ENCODE measurements at places on chromosomes 13 and 19.

DNA sequence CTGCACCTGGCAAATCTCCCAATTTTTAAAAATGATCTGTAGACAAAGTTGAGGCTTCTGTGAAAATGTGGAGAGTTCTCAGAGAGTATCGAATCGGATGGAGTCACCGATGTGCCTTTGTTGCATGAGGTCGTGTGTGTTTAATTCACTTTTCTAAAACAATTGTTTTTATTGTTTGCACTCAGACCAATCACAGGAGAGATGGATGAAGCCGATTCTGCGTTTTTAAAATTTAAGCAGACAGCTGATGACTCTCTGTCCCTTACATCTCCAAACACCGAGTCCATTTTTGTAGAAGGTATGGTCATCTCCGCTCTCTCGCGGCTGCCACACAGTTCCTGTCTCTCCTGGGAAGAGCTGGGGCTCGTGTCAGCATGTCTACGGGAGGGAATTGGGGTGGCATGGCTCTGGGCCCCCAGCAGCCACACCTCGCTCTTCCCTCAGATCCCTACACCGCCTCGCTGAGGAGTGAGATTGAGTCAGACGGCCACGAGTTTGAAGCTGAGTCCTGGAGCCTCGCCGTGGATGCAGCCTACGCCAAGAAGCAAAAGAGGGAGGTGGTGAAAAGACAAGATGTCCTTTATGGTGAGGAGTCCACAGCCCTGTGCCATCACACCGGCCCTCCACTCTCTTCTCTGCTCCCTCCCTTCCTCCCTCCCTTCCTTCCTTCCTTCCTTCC is 47.2 kb downstream of the PEX11G start:
- no peak for DNase-seq

DNA sequence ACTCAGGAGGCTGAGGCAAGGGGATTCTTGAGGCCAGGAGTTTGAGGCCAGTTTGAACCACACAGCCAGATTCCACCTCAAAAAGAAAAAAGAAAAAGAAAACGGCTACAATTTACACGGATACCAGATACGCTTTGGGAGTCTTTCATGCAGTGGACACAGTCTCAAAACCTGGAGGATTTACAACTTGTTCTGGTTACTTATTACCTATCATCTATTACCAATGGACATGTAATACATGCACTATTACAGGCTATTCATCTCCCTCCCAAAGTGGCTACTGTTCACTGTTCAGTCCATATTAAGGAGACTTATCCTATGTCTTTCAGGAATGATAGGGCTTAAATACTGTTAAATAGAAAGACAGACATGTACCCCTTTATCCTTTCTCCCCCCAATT is 33.3 kb downstream of the ZNF823 start:
- DNase-seq, result no peak

GRCh38 chr19:15331419-15332310 is 674 bp downstream of the BRD4 start:
- DNase-seq, result no peak

GRCh38 chr13:74070065-74070464 is 64.1 kb downstream of the KLF12 start:
- DNase-seq, result no peak

DNA sequence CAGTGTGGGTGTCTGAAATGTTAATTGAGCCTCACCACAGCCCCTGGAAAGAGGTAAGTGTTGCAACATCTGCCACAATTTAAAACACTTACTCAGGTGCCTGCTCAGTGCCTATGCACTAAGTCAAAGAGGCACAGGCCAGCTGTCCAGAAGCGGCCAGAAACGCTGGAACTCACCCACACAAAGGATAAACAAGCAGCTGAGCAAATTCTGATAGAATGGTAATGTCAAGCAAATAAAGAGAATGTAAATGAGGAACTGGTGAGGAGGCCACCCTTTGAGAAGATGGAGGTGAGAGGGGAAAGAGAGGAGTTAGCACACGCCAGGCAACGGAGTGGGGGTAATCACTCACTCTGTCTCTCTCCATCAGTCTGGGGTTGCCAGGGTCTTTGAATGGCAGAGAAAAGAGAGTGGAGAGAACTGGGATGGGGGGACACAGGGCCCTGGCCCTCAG is 67.7 kb upstream of the SERP2 start:
- no peak for DNase-seq

DNA sequence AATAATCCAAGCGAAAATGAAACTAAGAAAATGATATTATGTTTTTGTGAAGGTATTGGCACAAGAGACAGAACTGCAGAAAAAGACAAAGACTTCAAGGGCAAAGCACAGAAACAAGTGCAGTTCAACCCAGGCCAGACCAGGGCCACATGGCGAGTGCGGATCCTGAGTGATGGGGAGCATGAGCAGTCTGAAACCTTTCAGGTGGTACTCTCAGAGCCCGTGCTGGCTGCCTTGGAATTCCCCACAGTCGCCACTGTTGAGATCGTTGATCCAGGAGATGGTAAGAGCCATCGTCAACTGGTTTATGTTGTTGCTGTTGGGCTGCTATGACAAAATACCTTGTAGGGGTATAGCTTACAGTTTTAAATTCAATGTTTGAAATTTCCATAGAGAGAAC is 82.6 kb downstream of the FREM2 start:
- DNase-seq, result no peak

DNA sequence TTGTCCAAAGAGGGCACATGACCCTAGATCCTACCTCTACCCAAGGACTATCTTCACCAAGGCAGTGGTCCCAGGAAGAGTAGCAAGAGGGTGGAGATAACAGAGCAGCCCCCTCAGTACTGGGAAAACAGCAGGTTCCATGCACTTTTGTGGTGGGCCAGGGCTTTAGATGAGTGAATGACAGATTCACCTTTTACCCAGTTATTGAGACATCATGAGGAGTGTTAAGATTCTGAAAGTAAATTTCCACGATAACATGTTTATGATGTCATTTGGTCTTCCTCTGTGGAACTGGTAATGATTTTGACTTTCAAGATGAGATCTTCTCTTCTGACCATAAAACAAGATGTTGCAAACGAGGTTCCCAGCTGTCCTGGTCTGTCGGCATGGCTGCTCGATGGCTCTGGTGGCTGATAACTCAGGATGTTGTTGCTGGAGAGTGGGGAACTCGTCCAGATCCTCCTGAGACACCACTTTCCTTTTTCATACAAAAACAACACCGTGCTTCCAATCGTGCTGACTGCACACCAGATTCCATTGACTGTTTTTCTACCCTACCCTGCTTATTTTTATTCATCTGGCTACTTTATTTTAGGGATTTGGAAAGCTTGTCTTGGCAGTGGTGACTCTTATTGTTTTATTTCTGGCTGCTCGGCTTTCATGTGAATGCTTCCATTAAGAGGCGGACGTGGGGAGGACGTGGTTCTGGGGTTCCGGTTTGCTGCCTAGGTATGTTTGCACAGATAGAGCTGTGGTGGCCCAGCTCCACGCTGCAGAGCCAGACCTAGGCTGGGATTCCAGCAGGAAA is 88.5 kb downstream of the LRCH1 start:
- no peak for DNase-seq

- no peak for DNase-seq
These were observed 17.0 kb upstream of the COX7A1 start for GRCh38 chr19:36169084-36169760.

DNA sequence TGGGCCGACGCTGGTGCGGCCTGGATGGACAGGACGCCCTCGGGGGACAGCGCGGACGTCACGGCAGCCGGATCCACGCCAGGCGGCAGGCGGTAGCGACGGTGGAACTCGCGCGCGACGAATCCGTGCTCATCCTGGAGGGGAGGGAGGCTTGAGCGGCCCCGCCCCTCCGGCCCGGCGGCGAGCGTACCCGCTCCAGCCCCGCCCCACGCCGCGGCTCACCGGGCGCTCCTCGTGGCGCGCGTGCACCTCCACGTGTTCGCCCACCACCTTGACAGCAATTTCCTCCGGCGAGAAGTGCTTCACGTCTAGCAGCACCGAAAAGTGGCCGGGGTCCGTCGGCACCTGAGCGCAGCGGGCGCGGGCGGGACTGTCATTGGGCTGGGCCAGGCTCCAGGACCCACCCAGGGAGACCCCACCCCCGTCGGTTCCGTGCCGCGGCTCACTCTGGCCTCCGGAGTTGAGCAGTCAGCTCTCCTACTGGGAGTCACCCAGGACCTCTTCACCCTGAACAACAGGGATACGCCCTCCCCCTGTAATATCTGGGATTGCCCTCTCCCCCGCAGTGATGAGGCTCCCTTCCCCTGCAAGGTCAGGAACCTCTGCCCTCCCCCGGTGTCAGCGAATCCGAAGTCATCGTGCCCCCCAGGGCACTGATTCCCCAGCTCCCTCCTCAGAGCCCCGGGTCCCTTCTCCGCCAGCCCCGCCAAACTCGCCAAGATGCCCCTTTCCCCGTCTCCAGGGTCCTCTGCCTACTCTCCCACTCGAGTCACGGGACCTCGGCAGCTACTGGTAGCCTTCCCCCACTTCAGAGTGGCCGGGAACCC is 1.1 kb downstream of the HSPB6 start:
- DNase-seq, result no peak

DNA sequence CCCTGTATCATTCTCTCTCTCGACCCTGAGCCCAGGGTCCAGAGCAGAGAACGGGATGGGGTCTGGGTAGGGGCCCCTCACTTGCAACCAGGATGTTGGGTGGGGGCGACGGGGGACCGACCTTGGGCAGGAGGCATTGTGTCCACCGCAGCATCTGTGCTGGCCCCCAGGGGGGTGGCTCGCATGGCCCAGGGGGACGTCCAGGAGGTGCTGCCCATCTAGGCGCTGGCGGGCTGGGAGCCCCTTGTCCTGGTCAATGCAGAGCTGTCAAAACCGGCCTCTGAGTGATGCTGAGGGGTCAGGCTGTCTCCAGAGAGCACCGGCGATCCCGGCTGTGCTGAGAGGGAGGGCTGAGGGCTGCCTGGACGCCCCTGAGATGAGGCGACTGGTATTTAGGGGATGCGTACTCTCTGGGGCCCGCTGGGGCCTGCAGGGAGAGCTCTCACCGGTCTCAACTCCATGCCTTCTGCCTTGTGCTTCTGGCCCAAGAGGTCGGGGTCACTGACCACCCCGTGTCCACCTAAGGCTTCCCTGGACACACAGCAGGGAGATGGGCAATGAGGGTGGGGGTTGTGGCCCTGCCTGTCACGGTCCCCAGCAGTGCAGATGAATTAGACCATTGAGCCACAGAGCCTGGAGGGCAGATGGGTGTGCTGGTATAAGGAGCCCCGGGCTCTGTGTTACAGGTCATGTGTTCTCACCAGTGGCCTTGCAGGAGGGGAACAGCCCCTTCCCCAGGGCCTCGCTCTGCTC is 8.6 kb downstream of the RPS9 start:
- no peak for DNase-seq

GRCh38 chr13:75250526-75251178 is 231.3 kb downstream of the TBC1D4 start:
- no peak for DNase-seq

GRCh38 chr13:44768775-44769581 is 192.8 kb upstream of the TSC22D1 start:
- DNase-seq, result no peak

GRCh38 chr19:43644181-43644580 is 4.5 kb upstream of the CADM4 start:
- DNase-seq, result no peak

- DNase-seq, result no peak
These were observed 71.5 kb upstream of the GJB6 start for GRCh38 chr13:20303636-20304035.

DNA sequence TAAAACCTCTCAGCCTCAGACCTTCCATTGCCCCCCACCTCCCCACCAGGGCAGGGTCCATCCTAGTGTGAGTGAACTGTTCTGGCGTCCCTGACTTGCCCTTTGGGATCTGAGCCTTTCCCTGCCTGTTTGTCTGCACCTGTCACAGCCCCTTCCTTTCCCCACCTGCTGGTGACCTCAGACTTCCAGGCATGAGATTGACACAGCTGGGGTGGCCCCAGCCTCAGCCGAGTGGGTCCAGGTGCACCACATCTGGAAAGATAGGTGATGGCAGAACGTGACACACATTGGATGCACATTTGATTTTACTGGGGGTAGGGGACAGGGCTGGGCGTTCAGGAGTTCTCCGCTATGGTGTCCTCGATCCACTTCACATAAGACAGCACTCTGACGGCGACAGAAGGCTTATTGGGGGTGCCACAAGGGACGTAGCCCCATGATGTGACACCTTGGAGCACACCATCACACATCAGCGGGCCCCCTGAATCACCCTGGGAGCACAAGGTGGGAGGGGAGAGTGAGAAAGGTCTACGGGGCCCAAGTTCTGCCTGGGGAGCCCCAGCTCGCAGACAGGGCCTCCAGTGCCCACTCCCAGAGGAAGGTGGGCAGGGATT is 4.6 kb downstream of the KLK1 start:
- DNase-seq, result no peak

DNA sequence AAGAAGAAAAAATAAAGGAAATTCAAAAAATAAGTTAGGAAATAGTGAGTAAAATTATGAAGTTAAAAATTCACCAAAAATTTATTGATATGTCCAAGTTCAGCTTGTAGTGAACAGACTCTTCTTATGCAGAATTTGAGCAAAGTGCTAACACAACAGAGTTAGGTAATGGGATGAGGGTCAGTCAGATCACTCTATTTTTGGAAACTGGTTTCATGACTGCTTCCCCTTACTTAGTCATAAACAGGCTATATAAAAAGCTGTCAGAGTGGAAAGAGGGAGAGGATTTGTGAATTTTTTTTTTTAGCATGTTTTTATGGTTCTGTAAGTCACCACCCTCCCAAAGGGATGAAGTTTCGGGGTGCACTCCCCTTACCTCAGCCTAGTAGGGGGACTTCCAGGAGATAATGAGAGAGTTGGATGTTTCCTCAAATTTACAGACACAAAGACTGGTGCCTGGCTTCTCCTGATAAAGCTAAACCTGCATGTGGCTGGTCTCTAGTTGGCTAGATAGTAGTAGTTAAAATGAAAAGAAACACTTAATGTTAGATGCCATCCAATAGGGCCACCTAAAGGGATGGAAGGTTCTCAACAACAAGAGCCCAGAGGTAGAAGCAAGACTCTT is 4.5 kb downstream of the CPB2 start:
- no peak for DNase-seq

- no peak for DNase-seq
These were observed 48.7 kb upstream of the ZNF835 start for GRCh38 chr19:56720281-56720680.

DNA sequence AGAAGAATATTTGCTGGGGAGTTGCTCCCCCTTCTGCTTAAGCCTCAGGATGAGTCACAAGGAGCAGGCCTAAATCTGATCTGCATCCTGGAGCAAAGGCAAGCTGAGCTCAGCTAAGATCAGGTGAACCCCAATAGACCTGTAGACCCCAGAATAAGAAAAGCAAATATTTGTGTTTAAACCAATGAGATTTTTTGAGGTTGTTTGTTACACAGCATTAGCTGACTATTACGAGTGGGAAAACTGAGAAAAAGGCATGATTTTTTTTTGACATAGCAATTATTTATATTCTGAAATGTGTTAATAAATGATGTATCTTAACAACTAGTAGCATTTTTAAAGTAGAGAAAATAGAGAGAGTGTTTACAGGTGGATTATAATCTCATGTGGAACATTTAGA is 45.1 kb downstream of the ADGRE3 start:
- DNase-seq, result no peak

- DNase-seq, result no peak
These were observed 24.0 kb downstream of the UQCRFS1 start for GRCh38 chr19:29189033-29189360.

Measured in NCI-H187 treated with DMSO at 0.1 percent for 48 hours (cell line).